ENCODE measurements at places on chromosomes 1 and 21.
A peak's percentile ranks its signal among the peaks of the same experiment; 100 is the strongest.

- DNase-seq, result no peak
- no peak overlapping the region for H3K27ac ChIP-seq
- peaks cover 22% of the 10 kb centered on the region for H3K4me1 ChIP-seq
- H3K27me3 ChIP-seq, result peaks cover 25% of the 10 kb centered on the region
- H3K36me3 ChIP-seq, result peaks cover 5% of the 10 kb centered on the region
- H3K4me3 ChIP-seq, result no peak overlapping the region
Observed at GRCh38 chr1:111272081-111272480, 18.6 kb upstream of the CHIA start.

DNA sequence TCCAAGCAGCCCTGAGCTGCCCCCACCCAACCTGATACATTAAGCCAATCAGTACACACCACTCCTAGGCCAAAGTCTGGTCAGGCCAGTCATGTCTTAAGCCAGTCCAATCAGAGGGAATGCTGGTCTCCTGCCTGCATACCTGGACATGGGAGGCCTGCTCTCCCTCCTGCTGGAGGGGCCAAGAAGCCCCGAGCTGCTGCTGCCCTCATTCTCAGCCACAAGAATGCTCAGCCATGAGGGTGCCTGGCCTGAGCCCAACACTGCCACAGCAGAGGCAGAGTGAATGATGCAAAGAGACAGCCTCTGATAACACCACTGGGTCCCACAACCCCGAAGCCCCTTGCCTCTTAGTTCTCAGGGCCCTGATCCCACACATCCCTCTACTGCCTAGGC lies 23.0 kb downstream of the CHD5 start:
- peaks cover 12% of the 10 kb centered on the region for H3K27me3 ChIP-seq
- no peak overlapping the region for H3K4me3 ChIP-seq
- no peak for DNase-seq
- no peaks in the 10 kb centered on the region for H3K36me3 ChIP-seq
- peaks cover 2% of the 10 kb centered on the region for H3K4me1 ChIP-seq
- H3K27ac ChIP-seq, result no peak overlapping the region

DNA sequence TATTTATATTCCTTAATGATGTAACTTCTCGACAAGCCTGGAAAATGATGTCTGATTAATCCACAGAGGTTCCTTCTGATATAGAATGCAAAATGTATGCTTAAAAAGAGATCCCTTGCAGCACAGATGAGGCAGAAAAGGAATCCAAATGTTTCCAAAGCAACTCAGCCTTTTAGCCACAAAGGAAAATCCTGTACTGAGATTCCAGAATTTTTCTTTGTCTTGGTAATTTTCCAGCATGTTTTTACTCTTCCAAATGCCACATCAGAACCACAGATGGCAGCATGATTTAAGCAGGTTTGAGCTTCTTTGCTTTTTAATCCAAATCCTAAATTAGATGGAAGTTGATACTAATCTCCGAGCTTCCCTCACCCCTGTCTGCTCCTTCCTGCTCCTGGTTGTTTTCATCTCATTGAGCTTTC lies 176.4 kb upstream of the PALMD start:
- H3K36me3 ChIP-seq, result no peaks in the 10 kb centered on the region
- H3K27me3 ChIP-seq, result no peaks in the 10 kb centered on the region
- no peaks in the 10 kb centered on the region for H3K4me1 ChIP-seq
- H3K4me3 ChIP-seq, result no peak overlapping the region
- DNase-seq, result no peak

GRCh38 chr1:169546087-169546995 lies 39.9 kb downstream of the F5 start:
- no peak overlapping the region for H3K27ac ChIP-seq
- no peak overlapping the region for H3K4me3 ChIP-seq
- H3K27me3 ChIP-seq, result no peaks in the 10 kb centered on the region
- no peak for DNase-seq
- H3K36me3 ChIP-seq, result no peaks in the 10 kb centered on the region
- H3K4me1 ChIP-seq, result no peaks in the 10 kb centered on the region

- H3K27ac ChIP-seq, result no peak overlapping the region
- no peaks in the 10 kb centered on the region for H3K27me3 ChIP-seq
- no peak overlapping the region for H3K4me3 ChIP-seq
- peaks cover 25% of the 10 kb centered on the region for H3K4me1 ChIP-seq
- H3K36me3 ChIP-seq, result peaks cover 14% of the 10 kb centered on the region
- DNase-seq, result no peak
Observed at GRCh38 chr1:19889656-19890055, 7.5 kb downstream of the OTUD3 start.

DNA sequence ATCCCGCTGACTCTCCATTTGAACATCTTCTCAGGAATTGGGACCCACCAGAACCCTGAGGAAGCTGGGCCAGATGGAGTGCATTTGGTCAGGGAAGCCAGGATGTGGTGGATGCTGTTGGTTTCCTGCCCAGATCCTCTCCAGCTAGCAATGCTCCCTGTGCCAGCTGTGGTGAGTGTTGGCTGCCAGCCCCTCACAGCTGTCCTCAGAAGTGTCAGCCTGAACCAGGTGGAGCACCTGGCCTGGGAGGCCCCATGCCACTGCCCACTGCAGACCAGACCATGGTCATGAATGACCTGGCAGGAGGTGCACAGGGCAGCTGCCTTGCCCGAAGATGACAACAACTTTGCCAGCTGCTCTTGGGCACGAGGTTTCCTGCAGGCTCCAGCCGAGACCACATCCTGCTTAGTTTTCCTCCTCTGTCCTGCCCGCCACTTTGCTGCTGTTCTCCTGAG lies 54.4 kb downstream of the PRSS38 start:
- peaks cover 20% of the 10 kb centered on the region for H3K4me1 ChIP-seq
- H3K4me3 ChIP-seq, result no peak overlapping the region
- peaks cover 14% of the 10 kb centered on the region for H3K36me3 ChIP-seq
- no peak overlapping the region for H3K27ac ChIP-seq
- H3K27me3 ChIP-seq, result peaks cover 27% of the 10 kb centered on the region
- no peak for DNase-seq

DNA sequence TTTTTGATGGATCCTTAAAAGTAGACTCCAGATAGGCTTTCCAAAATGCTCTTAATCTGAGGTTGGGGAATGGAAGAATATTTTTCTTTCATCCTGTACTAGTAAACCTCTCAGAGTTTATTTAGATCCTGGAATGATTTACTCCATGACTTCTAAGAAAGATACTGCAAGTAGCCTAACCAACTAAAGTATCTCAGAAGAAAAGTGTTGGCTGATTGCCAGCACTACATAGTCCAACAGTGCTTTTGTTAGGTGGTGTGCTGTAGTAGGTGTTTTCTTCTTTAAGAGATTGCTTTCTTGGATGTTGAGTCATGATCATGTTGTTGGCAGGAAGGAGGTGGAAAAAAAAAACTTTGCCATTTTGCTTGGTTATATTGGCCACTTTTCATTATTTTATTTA lies 119.8 kb downstream of the OSBPL9 start:
- H3K27ac ChIP-seq, result no peak overlapping the region
- no peaks in the 10 kb centered on the region for H3K36me3 ChIP-seq
- H3K4me3 ChIP-seq, result peak overlapping the region; percentile 21

- H3K4me3 ChIP-seq, result no peak overlapping the region
- no peak for DNase-seq
- no peaks in the 10 kb centered on the region for H3K4me1 ChIP-seq
Observed at GRCh38 chr21:43574741-43575472, 84.4 kb downstream of the HSF2BP start.

GRCh38 chr1:218983848-218984247 lies 189.8 kb upstream of the LYPLAL1 start:
- H3K27me3 ChIP-seq, result no peaks in the 10 kb centered on the region
- no peaks in the 10 kb centered on the region for H3K4me1 ChIP-seq
- no peaks in the 10 kb centered on the region for H3K36me3 ChIP-seq

DNA sequence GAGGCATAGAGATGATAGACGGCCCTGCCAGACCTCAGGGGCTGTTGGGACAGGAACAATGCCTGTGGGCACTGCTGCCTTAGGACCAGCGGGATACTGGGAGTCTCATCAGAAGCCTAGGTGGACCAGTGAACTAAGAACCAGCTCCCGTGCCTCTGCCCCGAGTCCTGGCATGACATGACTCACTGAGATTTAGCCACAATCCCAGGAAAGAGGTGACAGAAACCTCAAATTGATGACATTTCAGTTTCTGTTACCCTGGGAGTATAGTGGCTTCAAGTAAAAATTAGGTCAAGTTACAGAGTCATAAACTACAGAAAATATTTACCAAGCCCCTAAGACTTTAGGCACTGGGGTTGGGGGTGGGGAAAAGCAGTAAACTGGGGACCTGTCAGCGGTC lies 74.6 kb upstream of the GADD45A start:
- H3K27ac ChIP-seq, result no peak overlapping the region
- H3K36me3 ChIP-seq, result no peaks in the 10 kb centered on the region
- H3K4me3 ChIP-seq, result no peak overlapping the region
- peaks cover 22% of the 10 kb centered on the region for H3K4me1 ChIP-seq
- no peak for DNase-seq

GRCh38 chr1:94597701-94598100 lies 56.1 kb upstream of the F3 start:
- peaks cover 32% of the 10 kb centered on the region for H3K27me3 ChIP-seq
- no peaks in the 10 kb centered on the region for H3K36me3 ChIP-seq
- no peak for DNase-seq
- H3K27ac ChIP-seq, result no peak overlapping the region

- H3K27me3 ChIP-seq, result peaks cover 51% of the 10 kb centered on the region
- H3K27ac ChIP-seq, result no peak overlapping the region
- no peaks in the 10 kb centered on the region for H3K36me3 ChIP-seq
- no peak overlapping the region for H3K4me3 ChIP-seq
- no peak for DNase-seq
Observed at GRCh38 chr1:9202240-9202870, 32.2 kb upstream of the H6PD start.

DNA sequence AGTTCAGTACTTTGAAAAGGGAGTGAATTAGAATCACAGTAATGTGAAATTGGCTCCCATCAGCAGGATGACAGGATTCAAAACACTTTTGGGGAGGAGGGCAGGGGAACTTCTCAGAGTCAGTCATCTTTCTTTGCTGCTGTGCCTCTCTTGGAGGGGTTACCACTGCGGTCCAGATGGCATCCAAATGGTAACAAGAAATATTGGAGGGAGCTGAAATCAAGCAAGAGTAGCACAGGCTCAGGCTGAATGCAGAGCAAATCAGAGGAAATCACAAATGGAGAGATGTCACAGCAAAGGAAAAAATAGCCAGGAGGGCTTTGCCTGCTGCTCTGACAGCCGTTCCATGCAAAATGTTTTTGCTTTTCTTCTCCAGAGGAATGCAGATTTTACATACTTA lies 75.0 kb upstream of the C8B start:
- peaks cover 3% of the 10 kb centered on the region for H3K4me1 ChIP-seq
- H3K36me3 ChIP-seq, result no peaks in the 10 kb centered on the region
- DNase-seq, result no peak
- no peak overlapping the region for H3K4me3 ChIP-seq
- no peak overlapping the region for H3K27ac ChIP-seq

DNA sequence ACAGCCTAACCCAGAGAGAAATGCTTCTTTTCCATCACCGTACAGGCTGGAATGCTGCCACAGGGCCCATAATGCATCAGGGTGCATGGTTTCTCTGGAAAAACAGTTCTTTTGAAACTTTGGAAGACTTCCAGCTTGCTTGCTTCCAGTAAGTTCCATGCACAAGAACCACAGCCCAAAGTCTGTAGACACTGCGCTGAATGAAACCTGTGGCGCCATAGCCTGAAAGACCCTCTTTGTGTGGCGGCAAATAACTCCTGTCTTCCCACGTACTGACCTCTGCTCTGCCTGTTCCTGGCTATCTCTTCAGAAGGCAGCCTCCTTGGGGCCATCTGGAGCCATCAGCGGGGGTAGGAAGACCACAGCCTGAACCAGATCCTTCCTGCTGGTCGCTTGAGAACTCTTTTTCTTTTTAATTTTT lies 15.1 kb downstream of the MIIP start:
- peaks cover 18% of the 10 kb centered on the region for H3K4me1 ChIP-seq
- DNase-seq, result no peak
- no peaks in the 10 kb centered on the region for H3K27me3 ChIP-seq
- no peaks in the 10 kb centered on the region for H3K36me3 ChIP-seq
- H3K27ac ChIP-seq, result no peak overlapping the region
- no peak overlapping the region for H3K4me3 ChIP-seq

- no peak for DNase-seq
- H3K36me3 ChIP-seq, result no peaks in the 10 kb centered on the region
- no peaks in the 10 kb centered on the region for H3K27me3 ChIP-seq
- peaks cover 11% of the 10 kb centered on the region for H3K4me1 ChIP-seq
- no peak overlapping the region for H3K4me3 ChIP-seq
Observed at GRCh38 chr1:119331190-119331515, 37.4 kb upstream of the HAO2 start.

DNA sequence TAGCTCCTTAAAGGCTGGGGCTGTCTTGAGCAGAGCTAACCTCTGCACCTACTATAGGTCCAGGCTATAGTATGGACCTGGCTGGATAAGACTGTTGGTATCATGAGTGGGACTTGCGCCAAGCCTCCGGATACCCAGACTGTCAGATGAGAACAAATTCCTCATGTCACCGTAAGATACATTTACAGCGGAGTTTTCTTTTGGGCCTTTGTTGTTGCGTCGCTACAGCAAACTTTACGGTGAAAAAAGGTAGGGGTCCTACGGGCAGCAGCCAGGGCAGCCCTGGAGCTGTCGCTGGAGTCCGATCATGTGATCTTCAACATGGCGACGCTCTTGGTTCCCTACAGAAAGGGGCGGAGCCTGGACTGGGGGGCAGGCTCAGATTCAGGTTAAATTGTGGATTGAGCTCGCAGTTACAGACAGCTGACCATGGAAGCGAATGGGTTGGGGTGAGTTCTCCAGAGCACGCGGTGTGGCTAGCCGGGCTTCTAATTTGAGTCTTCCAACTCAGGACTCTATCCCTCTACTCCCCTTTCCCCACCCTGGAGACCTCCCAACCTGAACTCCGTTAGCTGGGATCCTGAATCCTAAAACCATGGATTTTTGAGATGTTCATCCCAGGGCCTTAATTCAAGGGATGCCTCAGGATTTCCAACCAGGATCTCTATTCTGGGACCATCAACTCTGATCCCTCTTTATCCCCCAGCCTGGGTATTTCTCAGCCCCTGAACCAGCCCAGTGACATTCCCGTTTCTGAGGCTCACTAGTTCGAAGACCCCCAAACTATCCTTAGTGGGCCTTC lies at the start of gene UROD:
TSS of gene UROD (plus strand) at position 418 of the 802 bp plus-strand sequence. CDS start at position 430, 12 bp downstream.
- DNase-seq, result peak; percentile 93
- peaks cover 4% of the 10 kb centered on the region for H3K36me3 ChIP-seq
- no peaks in the 10 kb centered on the region for H3K27me3 ChIP-seq
- H3K4me3 ChIP-seq, result peak within 1 kb of the TSS; percentile 87
- peak within 1 kb of the TSS; percentile 92 for H3K27ac ChIP-seq
- peaks cover 38% of the 10 kb centered on the region for H3K4me1 ChIP-seq

DNA sequence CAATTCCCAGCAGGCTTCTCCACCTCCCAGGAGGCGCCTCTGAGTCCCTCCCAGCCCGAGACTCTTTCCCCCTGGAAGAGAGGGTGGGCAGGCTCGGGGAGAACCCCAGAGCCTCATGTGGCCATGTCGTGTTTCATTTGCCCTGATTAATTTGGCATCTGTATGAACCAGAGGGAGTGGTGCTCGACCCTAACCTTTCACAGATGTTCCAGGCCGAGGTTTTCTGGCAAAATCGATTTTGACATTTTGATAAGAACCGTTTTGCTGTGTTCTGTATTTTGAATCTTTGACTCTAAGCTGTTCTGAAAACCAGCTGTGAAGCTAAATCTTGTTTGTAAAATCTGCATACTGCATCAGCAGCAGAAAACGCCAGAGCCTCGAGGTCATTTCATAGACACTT lies 367.4 kb downstream of the CAMTA1 start:
- no peak overlapping the region for H3K4me3 ChIP-seq
- DNase-seq, result no peak
- H3K36me3 ChIP-seq, result no peaks in the 10 kb centered on the region
- H3K4me1 ChIP-seq, result no peaks in the 10 kb centered on the region
- H3K27ac ChIP-seq, result no peak overlapping the region

Measured in natural killer cell treated with Interleukin-12 subunit alpha and Interleukin-12 subunit beta and Interleukin-15 and Interleukin-18, amount 100 ng/mL, for 72 hours (primary cell).